HT-29 (cell line): ENCODE measurements at places on chromosomes 2 and 18.

DNA sequence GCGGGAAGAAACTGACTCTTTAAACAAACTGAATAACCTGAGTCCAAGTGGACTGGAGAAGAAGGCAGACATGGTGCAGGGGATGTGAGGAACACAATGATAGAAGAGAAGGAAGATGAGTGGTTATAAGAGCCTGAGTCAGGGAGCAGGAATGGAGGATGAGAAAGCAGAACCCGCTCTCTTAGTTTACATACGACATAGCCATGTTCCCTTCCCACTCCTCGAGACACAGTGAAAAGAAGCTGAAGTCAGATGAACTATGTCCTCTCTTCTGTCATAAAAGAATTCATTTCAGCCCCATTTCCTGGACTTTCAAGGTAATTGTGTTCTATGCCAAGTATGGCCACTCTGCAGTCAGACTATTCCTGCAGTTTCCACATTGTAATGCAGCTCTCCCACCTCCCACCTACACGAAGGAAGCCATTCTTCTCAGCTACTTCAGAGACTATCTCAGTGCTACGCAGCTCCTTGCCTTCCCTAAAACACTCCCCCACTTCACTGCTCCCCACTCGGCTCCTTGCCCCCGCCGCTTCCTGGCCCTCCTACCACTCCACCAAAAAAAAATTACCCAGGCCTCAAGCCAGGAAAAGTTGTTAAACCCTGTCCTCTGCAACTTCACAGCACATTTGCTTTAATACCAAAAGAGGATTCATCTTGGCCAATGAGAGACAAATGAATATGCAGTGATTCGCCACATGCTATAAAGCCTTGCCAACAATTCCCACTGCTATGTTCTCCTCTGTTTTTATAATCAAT lies 323.4 kb upstream of the EPHA4 start:
- DNase-seq, result no peak

- no peak for DNase-seq
Measured at GRCh38 chr2:28544922-28545589, 49.2 kb downstream of the PLB1 start.

GRCh38 chr2:224584111-224584784 lies 915 bp downstream of the CUL3 start:
- peak; percentile 42 for DNase-seq

GRCh38 chr18:42640160-42640559 lies 475.3 kb downstream of the RIT2 start:
- DNase-seq, result no peak

DNA sequence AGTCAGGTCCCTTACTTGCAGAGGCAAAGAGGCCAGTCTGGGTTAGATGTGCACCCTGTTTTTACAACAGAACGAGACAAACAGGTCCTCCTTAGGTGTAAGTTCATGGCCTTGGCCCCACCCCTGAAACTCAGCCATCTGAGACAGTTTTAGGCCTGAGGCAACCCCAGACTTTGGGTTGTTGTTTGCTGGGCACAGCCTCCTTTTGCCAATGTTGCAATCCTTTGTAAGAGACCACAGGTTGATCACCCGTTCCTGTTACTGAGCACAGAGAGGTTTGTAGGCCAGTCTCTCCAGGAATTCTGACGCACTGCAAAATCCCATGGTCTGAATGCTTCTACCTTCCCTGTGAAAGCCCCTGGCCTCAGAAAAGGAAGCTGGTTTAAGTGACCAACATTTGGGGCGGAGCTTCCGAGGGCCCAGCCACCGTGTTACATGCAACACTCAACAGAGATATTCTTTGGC lies 15.5 kb upstream of the IL1RN start:
- no peak for DNase-seq

DNA sequence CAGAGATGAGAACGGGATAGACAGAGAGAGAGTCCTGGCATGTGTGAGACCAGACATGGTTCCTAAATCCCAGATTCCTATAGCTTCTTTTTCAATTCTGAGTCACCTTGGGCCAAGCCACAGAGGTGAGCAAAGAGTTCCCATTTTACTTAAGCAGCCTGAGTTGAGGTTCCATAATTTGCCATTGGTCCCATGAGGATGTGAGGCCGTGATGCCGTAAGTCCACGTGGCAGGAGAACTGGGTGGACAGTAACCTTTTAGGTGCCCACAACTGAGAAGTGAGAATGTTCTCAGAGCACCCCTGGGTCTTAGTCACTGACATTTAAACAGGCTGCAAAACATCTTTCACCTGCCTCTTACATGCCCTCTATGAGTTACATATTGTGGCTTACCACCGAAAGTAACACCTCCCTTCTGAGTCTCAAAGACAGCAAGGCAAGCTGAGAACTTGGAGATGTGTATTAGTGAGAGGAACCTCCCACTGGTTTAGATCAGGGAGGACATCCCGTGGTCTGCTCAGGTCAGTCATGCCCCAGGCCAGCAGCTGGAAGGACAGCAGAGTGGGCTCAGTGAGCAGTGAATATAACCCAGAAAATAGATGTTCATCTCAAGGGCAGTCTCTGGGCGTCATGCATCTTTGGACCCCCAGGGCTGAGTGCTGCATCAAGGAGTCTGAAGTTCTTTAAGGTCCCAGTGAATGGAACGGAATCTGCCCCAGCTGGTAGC lies 127.9 kb upstream of the LGALSL start:
- DNase-seq, result no peak

DNA sequence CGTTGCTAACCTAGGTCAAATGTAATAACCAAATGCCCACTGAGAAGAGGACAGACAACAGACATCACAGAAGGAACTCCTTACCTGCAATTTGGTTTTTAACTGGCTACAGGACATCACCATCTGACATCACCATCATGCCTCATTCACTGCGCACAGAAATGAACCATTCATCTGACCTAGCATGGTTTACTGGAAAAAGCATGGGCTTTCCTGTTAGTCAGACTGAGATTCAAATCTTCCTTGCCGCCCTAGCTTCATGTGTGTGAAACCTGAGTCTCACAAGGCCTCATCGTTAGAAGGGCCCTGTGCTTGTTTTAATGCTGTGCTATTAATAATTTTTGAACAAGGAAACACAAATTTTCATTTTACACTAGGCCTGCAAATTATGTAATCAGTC lies 1.1 kb upstream of the HIBCH start:
- DNase-seq, result no peak

DNA sequence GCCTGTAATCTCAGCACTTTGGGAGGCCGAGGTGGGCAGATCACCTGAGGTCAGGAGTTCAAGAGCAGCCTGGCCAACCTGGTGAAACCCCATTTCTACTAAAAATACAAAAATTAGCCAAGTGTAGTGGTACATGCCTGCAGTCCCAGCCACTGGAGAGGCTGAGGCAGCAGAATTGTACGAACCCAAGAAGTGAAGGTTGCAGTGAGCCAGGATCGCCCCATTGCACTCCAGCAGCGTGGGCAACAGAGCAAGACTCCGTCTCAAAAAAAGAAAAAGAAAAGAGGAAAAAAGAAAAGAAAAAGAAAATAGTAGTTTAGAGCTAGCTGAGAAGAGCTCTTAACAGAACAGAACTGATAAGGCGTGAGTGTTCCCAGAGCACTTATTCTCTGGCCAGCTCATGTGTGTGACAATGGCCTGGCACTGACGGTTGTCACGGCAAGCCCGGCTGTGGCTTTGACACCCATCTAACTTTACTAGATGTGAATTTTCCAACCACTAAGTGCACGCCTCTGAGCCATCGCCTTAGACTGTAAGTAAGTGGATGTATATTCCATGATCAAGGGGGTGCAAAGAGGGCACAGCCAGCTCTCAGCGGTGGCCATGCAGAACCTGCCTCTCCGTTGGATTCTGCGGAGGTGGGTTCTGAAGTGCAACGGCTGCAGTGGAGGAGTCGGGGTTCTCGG lies 80.0 kb downstream of the ZNF516 start:
- DNase-seq, result no peak

GRCh38 chr2:68052717-68053422 lies 9.9 kb downstream of the C1D start:
- no peak for DNase-seq

- DNase-seq, result no peak
Measured at GRCh38 chr2:190722061-190722759, 73.3 kb downstream of the NAB1 start.

DNA sequence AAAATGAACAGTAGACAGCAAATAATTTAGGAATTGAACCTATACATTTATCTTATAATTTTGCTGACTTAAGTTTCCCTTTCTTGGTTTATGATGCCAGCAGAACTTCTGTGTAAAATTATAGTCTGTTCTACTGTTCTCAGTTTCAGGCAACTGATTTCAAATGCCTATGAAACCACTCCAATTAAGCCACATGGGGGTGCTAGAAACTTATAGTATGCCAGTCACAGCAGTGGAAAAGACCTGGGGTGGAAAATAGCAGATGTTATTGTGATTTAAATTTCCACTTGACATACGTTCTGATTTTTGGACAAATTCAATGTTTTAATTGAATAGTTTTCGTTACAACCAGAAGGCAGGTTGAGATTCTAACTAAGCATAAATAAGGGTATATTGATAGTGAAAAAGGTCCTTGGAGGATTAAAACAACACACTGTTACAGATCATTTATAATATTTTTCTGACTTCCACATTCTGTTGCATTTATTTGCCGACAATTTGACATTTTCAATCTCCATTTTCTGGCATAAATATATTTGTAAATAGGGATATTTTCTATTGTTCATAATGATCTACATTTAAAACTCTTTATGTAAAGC lies 61.4 kb downstream of the CPS1 start:
- peak; percentile 48 for DNase-seq
